Activated T-helper 2 cell treated with anti-CD3 and anti-CD28 coated beads, Interferon-gamma antibody, Interleukin-2, Interleukin-4, amounts not matched to agents 10 μg/mL and 5 μg/mL and 100 μg/mL, durations not matched to agents 14 hours and 24 hours and 36 hours (primary cell): ENCODE measurements at places on chromosomes 5 and 9. TPM values are rescaled to one million over a fixed set of nuclear protein-coding genes. Genes with fewer than 3 reads are reported as not detected.

The HTR1A gene
- total RNA-seq = not detected in 2 replicates

The FABP6 gene
- total RNA-seq = not detected in 2 replicates

The TAL2 gene
- total RNA-seq = not detected in 2 replicates

- DNase-seq = no peak
Measured at GRCh38 chr5:167001246-167001645, 1290.2 kb upstream of the WWC1 start.

DNA sequence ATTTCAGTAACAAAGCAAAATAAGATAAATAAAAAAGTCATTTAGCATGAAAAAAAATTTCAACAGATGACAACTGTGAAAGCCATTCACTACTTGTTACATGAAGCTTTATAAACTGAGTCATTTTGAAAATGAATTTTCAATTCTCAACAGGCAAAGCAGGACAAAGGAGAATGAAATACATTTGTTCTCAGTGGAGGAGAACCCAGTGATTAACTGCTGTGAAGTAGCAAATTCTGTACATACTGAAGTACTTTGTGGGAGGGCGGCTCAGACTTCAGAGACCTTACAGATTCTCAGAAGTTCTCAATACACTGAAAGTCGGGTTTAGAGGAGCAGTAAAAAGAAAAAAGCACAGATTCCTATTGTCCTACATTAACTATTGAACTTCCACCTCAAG is 21.7 kb downstream of the SKIC3 start:
- no peak for DNase-seq

DNA sequence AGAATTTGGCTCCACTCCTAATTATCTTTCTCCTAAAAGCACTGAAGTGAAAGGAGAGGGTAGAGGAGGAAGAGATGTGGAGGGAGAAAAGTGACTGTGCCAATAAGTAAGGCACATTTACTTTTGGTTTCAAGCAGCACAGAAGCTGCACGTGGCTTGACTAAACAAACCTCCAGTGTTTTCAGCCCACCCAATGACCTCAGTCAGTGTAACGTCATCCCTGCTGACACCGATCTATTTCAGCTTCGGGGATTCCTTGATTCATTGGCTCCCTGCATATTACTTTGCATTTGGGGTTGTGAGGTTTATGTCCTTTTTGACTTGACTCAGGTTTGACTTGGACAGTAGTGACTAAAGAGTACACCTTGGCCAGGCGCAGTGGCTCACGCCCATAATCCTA is 35.6 kb upstream of the NIM1K start:
- DNase-seq = no peak

GRCh38 chr5:76941442-76941841 is 11.4 kb upstream of the CRHBP start:
- no peak for DNase-seq

GRCh38 chr9:121956808-121957207 is 136.3 kb downstream of the TTLL11 start:
- no peak for DNase-seq

- DNase-seq = no peak
Measured at GRCh38 chr5:53882676-53883031, 322.2 kb downstream of the NDUFS4 start.

- DNase-seq = no peak
Measured at GRCh38 chr5:97182571-97183099, 412 bp downstream of the RIOK2 start.
